Stimulated activated CD8-positive, alpha-beta memory T cell treated with anti-CD3 and anti-CD28 coated beads, Interleukin-7, amount 100 ng/mL, for 48 hours (primary cell): ENCODE measurements at places on chromosomes 3 and 15.

DNA sequence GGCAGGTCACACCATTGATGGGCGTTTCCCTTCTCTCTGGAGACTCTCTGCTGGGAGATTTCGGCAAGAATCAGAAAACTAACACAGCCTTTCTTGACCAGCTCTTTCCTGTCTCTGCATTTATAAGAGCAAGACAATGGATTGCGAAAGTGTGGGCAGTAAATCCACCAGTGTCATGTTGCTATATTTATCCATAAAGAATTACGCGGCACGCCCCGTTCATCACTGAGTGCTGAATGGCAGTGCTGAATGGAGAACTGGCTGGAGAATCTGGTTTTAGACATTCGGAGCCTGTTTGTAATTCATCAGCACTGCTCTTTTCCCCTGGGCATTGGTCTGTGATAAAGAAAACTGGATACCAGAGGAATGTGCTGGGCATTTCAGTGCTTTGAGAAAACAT lies 2.0 kb upstream of the CEMIP start:
- DNase-seq = no peak

DNA sequence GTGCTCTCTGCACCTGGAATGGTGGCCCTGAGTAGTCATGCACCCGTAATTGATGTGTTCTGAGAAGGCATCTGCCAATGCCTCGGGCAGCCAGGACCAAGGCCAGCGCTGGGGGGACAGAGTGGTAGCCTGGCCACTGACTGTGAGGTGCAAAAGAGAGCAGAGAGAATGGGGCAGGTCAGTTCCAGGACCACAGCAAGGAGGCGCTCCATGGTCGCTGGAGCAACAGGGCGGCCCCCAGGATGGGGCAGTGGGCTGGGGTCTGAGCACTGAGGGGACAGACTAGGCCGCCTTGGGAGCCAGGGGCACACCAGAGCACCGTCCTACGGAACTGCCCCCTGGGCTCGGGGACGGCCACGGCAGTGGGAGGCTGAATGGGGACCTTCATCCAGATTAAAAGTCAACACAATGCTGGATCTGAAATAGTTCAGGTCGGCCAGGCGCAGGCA lies 48.3 kb upstream of the IQSEC1 start:
- no peak for DNase-seq

DNA sequence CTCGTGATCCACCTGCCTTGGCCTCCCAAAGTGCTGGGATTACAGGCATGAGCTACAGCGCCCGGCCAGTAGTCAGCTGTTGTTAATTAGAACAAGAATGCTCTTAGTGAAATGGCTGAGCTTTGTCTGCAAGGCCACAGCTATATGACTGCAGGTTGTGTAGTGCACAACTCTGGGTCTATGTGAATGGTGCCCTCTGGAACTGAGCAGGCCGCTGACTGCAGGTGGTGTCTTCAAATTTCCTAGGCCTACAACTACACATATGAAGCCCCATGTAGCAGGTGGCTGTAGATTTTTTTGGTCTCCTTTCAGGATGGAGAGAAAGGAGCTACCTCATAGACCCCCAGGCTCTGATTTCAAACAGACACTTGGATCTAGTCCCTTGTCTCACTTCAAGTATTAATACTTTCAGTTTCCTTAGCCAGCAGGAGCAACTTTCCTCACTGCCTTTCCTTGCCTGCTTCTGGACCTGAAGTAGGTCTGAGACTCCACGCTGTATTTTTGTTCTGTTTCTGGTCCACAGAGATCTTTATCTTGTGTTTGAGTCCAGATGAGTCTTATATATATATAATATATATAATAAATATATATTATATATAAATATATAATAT lies 86.9 kb downstream of the C3orf80 start:
- DNase-seq = no peak

DNA sequence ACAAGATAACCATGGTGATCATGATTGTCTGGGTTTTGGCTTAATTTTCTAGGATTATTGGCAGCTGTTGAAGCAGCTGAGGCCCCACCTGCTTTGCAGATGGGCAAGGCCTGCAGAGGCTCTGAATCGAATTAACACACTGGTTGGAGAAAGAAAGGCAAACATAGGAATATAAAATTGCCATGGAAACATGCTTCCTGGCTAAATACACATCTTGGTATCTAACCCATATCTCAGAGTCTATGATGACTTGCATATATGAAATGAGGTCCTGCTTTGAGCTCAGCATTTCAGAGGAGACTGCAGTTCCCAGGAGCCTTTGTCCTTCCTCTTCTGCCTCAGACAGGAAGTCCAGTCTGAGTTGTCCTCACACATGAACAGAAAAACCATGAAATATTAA lies 24.3 kb upstream of the SV2B start:
- DNase-seq = no peak

DNA sequence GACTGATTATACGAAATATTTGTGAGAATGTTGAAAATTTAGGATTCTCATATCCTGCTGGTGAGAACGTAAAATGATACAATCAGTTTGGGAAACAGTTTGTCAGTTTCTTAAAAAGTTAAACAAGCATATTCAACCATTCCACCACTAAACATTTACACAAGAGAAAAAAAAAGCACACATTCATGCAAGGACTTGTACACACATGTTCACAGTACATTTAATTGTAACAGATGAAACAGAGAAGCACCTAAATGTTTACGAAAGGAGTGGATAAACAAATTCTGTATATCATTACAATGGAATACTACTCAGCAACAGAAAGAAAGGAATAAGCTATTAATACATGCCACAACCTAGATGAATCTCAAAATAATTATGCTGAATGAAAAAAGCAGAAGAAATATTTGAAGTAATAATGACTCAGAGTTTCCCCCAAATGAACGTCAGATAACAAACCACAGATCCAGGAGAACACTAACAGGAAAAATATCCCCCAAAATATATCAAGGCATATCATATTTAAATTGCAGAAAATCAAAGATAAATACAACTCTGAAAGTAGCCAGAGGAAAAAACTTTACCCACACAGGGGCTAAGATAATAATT lies 14.3 kb downstream of the ANKRD28 start:
- DNase-seq = no peak

- DNase-seq = no peak
Observed at GRCh38 chr3:5017925-5018531, 38.8 kb downstream of the BHLHE40 start.

GRCh38 chr3:37811625-37812498 lies 49.8 kb upstream of the CTDSPL start:
- no peak for DNase-seq

DNA sequence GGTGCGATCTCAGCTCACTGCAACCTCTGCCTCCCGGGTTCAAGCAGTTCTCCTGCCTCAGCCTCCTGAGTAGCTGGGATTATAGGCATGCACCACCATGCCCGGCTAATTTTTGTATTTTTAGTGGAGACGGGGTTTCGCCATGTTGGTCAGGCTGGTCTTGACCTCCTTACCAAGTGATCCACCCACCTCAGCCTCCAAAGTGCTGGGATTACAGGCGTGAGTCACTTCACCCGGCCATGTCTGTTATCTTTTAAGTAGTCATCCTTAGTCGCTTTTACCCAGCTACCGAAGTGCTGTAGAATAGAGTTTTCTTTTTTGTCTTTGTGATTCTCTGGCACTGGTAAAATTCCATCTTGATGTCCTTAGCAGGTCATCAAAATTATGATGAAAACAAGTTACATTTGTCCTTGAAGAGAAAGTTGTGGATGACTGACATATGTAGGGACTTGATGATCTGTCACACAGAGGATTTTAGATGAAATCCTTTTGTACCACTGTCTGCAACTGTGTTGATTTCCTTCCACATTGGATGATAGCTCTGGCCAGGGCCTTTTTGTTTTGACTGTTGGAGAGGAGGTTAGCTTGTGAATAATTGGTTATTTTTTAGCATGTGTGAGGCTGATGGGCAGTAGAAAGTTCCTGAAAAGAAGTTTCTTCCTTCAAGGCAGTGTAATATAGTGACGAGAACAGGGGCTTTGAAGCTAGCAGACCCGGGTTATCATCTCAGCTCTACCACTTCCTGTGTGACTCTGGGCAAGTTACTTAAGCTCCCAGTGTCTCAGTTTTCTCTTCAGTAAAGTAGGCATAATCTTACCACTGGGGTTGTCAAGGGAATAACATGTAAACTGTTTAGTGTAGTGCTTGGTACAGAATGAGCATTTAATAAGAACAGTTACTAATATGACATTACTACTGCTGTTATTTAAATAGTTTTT lies 18.8 kb downstream of the ATG7 start:
- no peak for DNase-seq

GRCh38 chr15:89998141-89998661 lies 2.9 kb upstream of the ZNF710 start:
- DNase-seq = no peak

DNA sequence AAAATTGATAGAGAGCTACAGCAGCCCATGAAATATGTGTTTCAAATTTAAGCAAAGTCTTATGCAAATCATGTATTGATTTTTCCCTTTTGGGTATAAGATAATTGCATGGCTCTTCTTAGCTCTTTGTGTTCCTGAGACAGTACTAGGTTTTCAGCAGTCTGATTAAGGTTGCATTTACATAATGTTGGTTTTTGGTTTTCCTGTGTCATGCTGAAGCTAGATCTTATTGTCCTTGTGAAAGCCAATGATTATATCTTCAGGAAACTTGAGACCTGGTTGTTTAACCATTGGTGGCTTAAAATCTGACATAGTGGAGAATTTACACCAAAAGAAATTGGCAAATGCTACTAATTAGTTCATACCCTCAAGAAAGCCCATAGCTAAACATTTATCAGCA lies 392.6 kb downstream of the ZPLD1 start:
- no peak for DNase-seq

GRCh38 chr3:113051302-113051711 lies 60.5 kb downstream of the GTPBP8 start:
- peak; percentile 68 for DNase-seq

DNA sequence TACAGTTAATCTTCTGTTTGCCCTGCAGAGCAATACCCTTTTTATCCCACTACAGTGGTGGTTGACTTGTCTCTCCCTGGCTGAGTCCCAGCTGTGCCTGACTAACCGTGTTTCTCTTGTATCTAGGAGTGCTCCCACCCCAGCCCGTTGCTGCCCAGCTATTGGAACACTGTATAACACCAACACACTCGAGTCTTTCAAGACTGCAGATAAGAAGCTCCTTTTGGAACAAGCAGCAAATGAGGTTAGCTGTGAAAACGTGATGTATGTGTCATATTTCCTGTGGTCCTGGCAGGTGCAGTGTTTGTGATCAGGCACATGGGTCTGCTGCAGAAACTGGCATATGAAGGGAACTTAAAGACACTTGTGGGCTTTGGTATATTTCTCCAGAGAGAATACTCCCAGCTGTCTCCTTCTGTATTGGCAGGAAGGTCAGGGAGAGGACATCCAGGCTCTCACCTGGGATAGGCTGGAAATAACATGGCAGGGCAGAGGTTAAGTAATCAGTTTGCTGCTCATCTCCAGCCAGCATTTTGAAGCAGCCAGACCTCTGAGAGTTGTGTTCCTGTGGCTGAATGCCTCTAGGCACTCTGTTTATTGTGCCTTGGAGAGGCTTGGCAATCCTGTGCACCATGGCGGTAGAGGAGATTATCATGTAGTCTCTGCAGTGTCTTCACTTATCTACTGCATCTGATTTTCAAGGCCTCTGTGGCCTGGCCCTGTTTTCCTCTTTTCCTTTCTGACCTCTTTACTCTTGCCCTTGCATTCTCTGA lies 34.8 kb downstream of the ATG7 start:
- peak; percentile 39 for DNase-seq

GRCh38 chr3:8743911-8744310 lies 10.3 kb downstream of the CAV3 start:
- no peak for DNase-seq

DNA sequence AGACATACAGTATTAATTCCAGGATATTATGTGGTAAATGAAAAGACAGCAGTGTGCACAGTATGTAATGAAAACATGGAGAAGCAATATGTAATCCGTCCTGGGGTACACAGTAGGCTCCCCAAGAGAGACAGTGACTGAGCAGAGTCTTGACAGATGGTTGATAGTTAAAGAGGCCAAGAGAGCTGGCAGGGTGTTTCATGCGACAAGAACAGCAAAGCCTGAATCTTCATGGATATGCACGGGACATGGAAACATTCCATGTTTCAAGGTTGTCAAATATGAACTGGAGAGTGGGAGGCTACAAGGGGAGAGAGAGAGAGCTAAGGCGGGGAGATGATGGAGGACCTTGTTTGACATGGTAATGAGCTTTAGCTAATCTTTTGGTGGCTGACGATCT lies 338.4 kb downstream of the IL5RA start:
- no peak for DNase-seq

DNA sequence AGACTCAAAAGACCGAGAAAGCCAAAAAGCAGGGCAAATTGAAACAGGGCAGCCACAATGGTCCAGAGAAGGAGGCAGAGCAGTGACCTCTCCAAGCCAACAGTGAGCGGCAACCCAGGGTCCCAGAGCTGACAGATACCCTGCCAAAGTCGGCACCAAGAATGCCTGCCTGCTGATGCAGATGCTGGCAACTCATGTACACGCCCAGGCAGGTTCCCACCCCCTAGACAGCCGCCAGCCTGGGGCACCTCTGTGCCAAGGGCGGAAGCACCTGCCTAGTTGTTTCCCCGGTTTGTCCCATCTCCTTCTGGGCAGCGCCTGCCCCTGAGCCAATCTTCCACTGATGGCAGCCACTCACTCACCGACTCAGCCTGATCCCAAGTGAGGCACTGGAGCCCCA lies 22.1 kb downstream of the KLHL25 start:
- no peak for DNase-seq

- DNase-seq = no peak
Observed at GRCh38 chr3:15346516-15346915, 14.1 kb upstream of the SH3BP5 start.

DNA sequence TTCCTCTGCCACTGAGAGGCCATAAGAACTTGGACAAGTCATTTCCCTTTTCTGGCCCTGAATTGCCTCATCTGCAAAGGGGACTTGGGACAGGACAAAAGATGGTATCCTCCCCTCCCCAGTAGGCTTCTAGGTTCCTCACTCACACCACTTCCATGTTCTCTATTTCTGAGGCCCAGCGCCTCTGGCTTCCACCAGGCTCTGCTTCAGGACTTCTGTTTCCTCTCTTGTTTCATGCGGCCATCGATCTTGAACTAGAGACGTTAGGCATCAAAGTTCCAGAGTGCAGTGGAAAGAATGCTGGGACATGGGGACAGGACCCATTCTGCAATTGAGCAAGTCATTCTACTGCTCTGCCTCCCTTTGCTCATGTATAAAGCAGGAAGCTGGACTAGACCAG lies 1.7 kb downstream of the TM4SF4 start:
- DNase-seq = no peak

GRCh38 chr3:136141891-136142290 lies 54.2 kb downstream of the MSL2 start:
- no peak for DNase-seq

DNA sequence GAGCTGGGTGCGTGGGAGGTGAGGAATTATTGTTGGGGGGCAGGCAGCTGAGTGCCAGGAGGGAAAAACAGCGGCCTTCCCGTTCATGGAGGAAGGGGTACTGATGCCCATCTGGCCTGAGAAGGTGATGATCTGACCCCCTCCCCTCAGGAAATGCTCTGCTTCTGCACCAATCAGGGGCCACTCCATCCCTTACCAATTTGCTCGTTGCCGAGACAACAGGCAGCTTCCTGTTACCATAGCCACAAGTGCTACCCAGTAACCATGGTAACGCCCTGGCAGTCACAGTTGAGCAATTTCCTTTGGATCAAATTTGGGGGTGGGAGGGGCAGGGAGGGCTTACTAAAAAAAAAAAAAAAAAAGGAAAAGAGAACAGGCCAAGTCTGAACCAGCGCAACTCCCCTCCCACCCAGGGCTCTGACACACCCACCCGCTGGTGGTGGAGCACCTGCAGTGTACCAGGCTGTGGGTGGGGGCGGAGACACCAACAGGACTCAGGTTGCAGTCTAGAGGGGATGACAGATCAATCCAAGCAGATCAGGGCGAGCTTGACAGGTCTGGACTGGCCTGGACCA lies 13.7 kb downstream of the CELF6 start:
- peak; percentile 21 for DNase-seq

- DNase-seq = no peak
Observed at GRCh38 chr3:11637901-11638458, 5.7 kb downstream of the VGLL4 start.
